ENCODE measurements at places on chromosomes 6 and 20.

GRCh38 chr20:14892782-14893181 is 555.4 kb upstream of the FLRT3 start:
- DNase-seq, result no peak

DNA sequence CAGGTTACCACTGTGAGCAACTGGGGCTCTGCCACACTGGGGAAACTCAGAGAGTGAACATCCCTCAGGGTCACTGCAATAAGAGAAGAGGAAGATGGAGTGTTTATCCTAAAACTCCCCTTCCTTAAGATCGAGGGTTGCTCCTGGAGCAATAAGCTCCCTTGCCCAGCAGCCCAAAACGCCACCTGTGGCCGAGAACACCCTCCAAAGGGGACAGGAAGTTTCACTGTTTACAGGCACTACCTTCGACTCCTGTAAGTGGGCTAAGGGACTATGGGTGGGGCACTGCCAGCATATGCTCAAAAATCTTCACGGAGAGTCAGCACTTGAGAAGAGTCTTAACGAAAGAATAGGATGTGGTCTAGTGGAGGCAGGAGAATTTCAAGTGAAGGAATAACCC is 132.5 kb downstream of the FAXC start:
- no peak for DNase-seq

DNA sequence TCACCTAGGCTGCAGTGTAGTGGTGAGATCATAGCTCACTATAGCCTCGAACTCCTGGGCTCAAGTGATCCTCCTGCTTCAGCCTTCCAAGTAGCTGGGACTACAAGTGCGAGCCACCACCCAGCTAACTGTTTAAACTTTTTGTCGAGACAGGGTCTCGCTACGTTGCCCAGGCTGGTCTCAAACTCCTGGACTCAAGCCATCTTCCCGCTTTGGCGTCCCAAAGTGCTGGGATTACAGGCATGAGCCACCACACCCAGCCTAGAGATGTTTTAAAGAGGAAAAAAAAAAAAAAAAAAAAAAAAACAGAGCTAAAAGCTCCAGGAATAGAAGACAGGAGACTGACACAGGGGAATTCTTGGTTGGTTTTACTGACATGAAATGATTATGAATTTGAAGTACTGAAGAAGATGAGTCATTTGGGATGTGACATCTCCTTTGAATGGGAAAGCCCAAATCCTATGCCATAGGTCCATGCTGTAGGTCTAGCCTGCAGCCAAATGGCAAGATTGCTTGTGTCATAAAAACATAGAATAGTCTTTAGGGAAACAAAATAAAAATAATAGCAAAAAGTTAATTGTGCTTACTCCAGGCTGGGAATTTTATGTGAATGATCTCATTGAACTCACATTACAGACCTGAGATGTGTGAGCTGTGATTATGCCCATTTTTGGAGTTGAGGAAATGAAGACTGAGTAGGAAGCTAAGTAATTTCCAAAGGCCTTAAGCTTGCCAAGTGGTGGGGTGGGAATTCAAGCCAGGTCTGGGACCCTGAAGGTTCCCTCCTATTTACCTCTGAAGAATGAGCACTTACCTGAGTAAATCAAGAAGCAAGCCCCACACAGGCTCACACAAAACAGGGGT is 24.3 kb upstream of the NHSL1 start:
- DNase-seq, result no peak

- peak; percentile 43 for DNase-seq
Observed at GRCh38 chr6:3726421-3726820, 25.1 kb downstream of the PXDC1 start.

GRCh38 chr6:143744551-143745165 is 66.9 kb downstream of the PHACTR2 start:
- DNase-seq, result no peak

- no peak for DNase-seq
Observed at GRCh38 chr6:158381214-158381613, 68.9 kb downstream of the TULP4 start.

GRCh38 chr20:46652699-46653098 is 1.4 kb upstream of the SLC13A3 start:
- DNase-seq, result no peak

Measured in spleen (tissue), 13 donors.